ENCODE measurements at places on chromosomes 1 and 21.

- DNase-seq = peak; percentile 71
These were observed 48.2 kb downstream of the RASSF5 start for GRCh38 chr1:206555473-206555935.

GRCh38 chr1:154720328-154721297, 112.6 kb upstream of the ADAR start:
- no peak for DNase-seq

DNA sequence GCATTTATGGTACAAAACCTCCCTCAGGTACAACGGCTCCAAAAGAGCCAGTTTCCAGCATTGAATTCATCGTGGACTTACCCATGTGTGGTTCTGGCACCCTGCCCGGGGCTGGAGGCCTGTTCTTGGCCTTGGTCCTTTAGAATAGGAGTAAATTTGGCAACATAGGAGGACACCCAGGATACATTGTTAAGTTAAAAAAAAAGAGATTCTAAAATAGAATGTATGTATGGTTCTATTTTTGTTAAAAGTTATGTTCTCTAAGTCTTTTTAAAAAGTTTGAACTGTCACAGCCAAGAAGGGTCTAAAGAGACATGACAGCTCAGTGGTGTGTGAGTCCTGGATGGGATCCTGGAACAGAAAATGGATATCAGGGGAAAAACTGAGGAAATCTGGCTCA, 25.9 kb downstream of the EPHX1 start:
- DNase-seq = no peak

- DNase-seq = no peak
These were observed 98.4 kb downstream of the DNM3 start for GRCh38 chr1:171939740-171940139.

DNA sequence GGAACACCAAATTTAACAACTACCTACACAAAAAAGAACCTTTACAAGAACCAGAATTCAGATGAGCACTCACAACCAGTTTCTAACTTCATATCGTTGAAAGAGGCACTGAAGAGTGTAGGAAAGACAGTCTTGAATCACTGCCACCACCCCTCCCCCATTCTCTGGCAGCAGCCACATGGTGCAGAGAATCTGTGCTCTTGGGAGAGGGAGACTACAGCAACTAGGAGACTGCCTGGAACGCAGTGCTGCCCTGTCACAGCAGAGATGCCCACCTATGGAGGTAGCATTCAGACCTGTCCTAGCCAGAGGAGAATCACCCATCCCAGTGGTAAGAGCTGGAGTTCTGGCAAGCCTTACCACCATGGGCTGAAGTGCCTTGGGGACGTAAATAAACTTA, 7.3 kb downstream of the CCN1 start:
- DNase-seq = no peak

DNA sequence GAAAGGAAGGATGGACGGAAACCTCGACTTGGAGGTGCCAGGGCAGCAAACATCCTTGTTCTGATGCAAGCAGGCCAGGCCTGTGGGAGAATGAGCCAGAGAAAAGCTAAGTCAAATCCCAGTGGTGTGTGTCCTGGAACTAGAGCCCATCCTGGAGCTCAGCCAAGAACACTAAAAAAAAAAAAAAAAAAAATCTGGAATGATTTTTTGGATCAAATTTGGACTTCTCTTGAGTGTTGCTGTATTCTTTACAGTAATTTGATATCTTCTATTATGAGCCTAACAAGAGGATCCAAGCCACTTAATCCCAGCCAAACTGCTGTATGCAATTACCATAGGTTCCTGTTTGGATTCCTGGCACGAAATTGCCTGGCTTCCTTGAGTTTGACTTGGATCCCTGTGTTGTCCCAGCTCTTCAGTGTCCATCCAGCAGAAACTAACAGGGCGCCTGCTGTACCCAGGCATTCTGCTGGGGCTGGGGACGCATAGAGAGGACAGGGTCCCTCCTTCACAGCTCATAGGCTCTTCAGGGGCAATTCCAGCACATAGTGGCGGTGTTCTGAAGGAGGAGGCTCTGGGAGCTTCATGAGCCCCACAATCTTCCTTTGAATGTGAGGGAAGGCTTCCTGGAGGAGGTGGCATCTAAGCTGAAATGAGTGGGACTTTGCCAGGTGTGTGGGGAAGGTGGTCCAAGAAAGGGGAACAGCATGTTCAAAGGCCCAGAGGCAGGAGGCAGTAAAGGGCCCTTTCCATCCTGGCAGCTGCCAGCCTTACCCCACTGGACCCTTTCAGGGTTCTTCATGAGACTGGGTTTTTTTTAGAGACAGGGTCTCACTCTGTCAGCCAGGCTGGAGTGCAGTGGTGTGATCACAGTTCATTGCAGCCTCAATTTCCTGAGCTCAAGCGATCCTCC, 24.7 kb downstream of the EPHX1 start:
- no peak for DNase-seq

DNA sequence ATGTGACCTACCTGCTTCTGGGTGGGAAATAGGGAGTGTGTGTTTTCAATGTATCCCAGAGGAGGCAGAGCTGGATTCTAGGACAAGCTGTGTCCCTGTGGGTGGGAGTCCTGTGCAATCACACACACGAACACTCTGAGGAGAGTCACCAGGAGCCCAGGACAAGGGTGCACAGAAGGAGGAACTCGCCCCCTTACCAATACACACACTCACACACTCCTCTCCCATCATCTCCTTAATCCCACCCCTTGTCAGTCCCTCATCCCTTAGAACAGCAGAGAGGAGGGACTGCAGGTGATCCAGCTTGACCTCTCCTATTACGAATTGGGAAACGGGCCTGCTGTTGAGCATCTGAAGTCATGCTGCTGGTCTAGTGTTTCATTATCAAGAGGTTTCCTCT, 8.5 kb upstream of the MYBPHL start:
- no peak for DNase-seq

- DNase-seq = peak; percentile 84
These were observed 11.0 kb upstream of the REN start for GRCh38 chr1:204177133-204177532.

DNA sequence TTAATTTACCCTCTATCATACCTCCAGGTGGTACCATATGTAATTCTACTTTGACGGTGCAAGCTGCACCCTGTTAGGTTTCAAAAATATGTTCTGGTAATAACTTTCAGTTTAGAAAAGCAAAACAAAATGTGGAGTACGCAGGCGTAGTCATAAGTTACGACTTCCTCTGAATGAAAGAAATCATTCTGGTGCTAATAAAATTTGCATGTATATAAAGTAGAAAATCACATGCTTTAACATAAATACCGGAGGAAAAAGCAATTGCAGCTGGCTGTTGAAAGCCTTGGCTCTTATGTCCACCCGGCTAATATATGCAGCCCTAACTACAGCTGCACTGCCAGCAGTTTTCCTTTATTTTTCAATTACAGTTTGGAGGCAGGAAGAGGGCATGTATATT, 65.2 kb upstream of the TMPRSS15 start:
- no peak for DNase-seq

DNA sequence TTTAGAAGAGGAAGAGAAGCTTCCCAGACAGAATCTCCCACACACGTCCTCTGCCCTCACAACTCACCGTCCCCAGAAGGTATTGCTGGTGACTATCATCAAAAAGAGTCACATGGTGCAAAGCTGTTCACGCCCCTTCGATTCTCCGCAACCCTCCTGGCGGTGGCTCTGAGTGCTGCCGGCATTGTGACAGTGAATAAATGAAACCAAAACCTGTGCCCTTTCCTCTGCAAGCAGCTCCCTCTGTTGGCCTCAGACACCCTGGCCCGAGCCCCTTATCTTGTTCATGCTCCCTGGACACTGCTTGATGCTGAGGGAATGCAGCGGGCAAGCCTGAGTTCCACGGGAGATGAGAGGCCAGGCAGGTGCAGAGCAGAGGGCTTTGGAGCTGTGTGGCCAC, 510.3 kb downstream of the NPHP4 start:
- DNase-seq = peak; percentile 9

DNA sequence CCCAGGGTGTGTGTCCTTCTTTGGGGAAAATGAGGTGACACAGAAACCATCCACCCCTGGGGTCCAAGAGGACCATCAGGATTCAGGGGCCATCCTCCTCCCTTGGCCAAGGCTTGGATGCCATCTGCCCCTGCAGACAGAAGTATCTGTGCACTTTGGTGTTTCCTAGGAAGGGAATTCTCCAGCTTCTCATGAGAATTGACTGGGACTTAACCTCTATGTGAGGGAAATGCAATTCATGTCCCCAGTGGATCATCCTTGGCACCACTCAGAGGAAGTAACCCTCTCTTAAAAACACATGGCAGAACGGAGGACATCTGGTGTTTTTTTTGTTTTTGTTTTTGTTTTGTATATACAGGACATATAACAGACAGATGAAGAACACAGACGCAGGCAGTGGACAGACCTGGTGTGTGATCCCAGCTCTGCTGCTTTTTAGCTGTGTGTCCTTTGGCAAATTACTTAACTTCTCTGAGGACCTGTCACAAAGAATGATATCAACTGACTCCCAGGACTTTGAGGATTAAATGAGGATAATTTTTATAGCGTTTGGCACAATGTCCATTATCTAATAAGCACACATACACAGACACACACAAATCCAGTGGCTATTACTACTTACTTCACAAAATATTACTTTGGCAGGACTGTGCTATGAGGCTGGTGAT, 3.8 kb downstream of the TNN start:
- no peak for DNase-seq

DNA sequence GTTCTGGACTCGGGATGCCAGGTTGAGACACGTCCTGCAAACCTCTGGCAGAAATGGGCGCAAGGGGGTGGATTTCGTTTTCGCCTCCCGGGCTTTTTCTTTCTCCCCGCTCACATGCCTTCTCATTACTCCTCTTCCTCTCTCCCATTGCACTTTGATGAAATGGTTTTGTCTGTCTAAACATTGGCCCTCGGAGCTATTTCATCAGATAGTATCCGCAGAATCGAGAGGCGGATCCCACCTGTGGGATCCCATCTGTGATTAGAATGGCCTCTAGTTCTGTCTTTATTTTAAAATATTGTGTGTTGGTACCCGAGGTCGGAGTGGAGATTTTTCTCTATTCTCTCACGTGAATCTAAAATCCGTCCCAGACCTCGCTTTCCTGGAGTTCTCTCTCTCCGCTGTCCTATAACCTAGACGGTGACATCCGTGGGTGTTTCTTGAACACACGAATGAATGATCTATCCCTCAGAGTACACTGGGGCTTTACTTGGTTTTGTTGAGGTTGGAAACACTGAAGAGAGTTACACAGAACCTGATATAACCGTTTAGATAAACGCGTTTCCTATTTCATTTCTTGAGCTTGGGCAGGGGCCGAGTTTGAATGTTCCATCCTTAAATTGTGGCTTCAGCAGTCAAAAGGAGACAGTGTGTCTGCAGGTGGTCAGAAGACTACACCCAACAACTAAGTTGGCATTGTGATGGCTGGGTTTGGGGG, 2.0 kb downstream of the EDARADD start:
- DNase-seq = no peak

GRCh38 chr1:112040891-112041740, 51.6 kb upstream of the KCND3 start:
- no peak for DNase-seq

DNA sequence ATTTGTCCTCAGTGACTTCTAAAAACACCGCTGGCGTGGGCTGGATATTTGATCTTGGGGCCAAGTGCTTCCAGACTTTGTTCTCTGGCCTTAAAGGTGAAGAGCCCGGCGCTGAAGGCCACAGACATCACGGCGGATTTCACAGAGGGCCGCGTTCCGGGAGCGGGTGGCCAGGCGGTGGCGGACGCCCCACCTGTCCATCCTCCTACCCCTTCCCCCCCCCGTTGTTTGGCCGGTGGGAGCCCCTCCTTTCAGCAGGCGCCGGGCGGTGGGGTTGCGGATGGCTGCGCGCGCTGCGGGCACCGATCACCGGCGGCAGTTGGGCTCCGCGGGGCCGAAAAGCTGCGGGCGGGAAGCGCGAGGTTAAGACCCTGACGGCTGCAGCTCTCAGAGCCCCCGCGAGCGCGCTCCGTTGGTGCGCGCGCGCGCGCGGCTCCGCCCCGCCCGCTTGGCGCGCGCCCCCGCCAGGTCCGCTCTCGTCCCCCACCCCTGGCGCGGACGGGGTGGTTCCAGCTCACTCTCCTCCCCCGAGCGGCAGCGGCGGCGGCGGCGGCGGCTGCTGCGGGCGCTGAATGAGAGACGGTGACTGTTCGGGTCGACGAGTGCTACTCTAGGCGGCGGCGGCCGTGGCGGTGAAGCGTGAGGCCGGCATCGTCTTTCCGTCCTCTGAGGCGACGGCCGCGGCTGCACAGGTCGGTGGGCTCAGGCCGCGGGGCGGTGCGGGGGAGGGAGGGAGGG, at the start of gene RALGPS2:
RALGPS2 (plus strand) TSS at position 517 of the 738 bp plus-strand sequence. CDS start 51,521 bp downstream, outside the sequence.
- peak; percentile 83 for DNase-seq

GRCh38 chr1:110112656-110113055, 413 bp downstream of the UBL4B start:
- DNase-seq = no peak

- DNase-seq = peak; percentile 6
These were observed 20.9 kb downstream of the MCOLN3 start for GRCh38 chr1:85027242-85027983.

- DNase-seq = no peak
These were observed 61.0 kb upstream of the ATP1A1 start for GRCh38 chr1:116311756-116312680.

- no peak for DNase-seq
These were observed 122.5 kb upstream of the POU3F1 start for GRCh38 chr1:38169121-38169520.

GRCh38 chr1:68101829-68102228, 51.4 kb upstream of the DIRAS3 start:
- no peak for DNase-seq

- no peak for DNase-seq
These were observed 14.6 kb downstream of the STMN1 start for GRCh38 chr1:25891606-25892005.

DNA sequence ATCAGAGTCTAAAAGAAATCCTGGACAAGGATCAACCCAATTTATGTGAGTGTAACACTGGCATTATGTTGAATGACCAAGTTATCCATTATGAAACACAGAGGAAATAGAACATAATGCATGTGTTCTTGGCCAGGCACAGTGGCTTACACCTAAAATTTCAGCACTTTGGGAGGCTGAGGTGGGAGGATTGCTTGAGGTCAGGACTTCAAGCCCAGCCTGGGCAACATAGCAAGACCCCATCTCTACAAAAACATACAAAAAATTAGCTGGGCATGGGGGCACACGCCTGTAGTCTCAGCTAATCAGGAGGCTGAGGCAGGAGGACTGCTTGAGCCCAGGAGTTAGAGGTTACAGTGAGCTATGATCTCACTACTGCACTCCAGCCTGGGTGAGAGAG, 129.8 kb downstream of the ZZZ3 start:
- DNase-seq = no peak

DNA sequence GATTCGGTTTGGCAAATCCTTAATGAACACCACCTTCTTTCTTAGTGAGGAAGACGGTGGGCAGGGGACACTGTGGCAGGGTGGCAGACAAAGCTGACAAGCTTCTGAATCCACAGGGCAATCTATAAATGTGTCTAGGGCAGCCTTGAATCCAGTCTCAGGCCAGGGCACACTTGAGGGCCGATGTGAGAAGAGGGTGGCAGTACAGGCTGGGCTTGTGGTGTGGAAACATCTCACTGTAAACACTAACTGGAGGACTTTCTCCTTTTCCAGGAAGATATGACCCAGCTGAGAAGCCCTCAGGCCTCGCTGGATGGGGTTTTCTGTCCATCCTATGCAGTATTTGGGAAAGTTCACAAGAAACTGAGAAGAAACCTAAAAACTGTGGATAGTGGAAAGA, 46.5 kb downstream of the PKP1 start:
- no peak for DNase-seq

GRCh38 chr1:33698361-33699035, 165.4 kb upstream of the HMGB4 start:
- no peak for DNase-seq

GRCh38 chr1:10781137-10781536, 15.3 kb downstream of the CASZ1 start:
- DNase-seq = no peak

GRCh38 chr1:203271962-203272632, 33.2 kb upstream of the BTG2 start:
- no peak for DNase-seq

All from hematopoietic multipotent progenitor cell treated with erythropoietin and hydrocortisone succinate and interleukin-3 and kit ligand, for 8 days (in vitro differentiated cells).